Amygdala (tissue), 56 donors: ENCODE measurements at places on chromosomes 6 and 20.
A peak's percentile ranks its signal among the peaks of the same experiment; 100 is the strongest.

DNA sequence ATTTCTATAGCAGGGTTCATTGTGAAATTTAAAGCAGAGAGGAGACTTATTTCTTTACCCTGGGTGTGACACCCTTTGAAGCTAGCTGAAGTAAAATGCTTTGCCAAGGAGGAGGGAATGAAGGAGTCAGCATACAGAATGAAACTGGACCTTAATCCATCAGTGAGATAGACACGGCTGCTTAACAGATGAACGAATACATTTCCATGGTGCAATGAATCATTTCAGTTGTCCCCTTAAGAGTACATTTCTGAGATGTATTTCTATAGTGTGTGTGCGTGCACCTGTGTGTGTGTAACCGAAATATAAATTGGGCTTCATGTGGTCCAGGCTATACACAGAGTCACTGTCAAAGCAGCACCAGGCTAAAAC lies 73.8 kb upstream of the CD93 start:
- no peak for DNase-seq

DNA sequence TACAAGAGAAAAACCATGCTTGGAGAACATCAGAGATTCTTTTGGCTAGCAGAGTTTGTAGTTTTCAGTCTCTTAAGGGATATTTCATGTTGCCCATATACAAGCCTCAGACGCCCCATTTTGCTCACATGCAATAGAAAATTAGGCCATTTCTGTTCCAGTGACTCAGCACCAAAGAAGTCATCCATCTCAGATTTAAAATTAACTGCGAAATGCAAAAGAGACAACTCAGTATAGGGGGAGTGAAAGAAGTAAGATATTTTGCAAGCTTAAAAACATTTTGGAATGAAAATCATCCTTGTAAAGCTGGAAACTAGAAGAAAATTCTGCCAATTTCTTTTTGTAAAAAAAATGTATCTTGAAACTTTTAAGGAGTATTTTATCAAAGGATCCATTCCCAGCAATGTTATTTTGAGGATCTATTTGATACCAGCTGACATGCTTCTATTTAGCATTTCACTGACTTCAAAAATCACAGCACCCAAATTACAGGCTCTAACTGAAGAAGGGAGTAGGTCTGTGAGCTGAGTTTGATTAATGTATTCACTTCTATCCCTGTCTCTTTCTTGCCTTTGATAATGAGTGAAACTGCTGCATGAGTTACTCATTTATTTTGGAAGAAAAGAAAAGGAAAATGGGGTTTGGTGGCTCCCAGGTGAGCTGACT lies 223.7 kb upstream of the SULF2 start:
- DNase-seq: no peak

DNA sequence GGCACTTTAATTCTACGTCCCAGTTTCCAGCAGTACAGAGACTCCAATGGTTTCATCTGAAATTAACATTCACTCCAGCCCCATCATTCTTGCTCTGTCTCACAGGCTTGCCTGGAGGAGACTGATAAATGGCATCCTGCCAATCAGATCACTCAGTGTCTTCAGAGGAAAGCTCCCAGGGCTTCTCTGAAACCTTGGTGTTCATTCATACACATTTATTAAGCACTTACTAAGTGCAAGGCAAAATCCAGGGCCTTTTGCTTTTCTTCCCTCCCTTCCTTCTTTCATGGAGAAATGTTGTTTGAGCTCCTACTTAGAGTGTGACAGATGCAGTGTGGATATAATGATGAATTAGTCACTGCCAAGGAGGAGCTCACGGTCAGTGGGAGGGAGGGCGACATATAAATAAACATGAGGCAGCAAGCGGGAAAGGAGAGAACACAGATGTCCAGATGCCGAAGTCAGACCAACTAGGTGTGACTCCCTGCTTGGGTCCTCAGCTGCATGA lies 106.7 kb upstream of the DTNBP1 start:
- DNase-seq: no peak

DNA sequence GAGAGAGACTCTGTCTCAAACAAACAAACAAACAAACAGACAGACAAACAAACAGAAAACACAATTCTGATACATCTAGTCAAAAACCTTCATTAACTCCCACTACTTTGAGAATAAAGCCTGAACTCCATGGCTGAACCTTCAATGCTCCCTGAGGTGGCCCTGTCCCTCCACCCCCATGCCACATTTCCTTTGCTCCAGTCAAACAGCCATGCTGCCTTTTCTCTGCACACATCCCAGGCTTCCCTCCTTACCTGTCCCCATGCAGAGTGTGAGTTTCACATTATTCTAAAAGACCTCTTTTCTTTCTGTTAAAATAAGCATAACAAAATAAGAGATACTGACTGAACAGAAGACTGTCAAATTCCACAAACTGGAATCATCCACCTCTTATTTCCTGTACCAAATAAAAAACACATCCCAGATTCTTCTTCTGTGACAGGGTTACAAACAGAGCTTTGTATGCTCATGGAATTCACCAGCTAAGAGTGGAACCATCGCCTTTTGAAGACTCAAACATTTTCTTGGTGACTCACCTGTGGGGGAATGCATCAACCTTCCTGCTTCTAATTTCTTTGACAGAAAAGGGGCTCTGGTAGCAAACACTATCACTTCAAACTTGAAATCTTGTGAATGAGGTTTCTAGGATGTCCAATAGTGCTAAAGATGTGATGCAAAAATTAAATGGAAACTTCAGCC lies 71.0 kb upstream of the SLC22A16 start:
- no peak for DNase-seq

GRCh38 chr20:10076126-10077080 lies 41.6 kb downstream of the ANKEF1 start:
- no peak for DNase-seq

DNA sequence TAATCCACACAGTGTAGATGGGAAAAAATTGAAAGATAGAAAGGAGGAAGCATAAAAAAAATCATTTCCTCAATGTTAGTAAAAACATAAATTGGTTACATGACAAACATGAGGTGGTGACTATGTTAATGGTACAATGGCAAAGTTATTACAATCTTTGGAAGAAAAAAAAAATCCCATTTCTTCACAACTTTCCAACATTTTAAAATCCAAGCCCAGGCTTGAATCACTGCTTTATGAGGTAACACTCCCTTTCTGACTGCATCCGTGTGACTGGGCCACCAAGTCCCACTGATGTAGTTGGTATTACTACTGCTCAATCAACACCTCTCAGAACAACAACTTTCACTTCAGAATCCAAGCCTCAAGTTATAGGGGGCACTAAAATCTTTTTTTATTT lies 160.4 kb downstream of the BTBD9 start:
- DNase-seq: no peak

DNA sequence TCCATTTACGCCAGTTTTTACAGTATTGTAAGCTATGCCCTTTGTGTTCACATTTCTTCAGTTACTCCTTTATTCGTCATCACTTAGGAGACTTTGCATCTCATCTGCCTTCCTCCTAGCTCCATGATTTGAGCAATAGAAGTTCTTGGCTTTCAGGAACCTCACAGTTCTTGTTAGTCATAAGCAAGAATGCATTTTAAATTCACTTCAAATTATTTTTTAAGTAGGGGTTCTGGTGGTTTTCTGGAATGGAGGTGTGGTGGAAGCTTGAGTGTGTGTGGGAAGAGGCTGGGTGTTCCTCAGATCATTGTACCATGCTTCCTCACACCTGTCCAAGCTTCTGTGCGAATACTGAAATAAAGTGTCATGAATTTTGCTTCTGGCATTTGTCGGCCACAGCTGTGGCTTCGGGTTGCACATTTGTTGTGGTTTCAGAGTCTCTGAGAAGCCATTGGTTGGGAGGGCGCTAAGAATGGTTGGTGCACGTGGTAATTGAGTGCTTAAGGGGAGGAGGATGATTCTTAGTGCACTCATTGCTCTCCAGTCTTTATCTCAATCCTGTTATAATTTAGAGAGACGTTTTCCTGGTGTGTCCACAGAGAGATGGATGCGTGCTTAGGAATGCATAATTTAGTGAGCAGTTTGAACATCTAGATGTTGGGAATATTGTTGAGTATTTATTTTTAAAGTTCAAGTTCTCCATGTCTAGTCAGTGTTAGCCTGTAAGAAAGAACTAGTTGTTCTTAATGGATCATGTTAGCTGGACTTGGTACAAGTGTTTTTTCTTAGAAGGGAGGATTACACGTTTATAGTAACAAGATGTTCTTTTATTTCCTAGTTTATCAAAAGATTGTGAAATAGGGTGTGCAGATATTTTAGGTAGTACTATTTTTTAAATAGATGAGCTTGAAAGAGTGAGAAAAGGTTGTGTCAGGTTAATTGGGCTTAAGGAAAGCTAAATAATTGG lies 31.9 kb downstream of the FOXO3 start:
- DNase-seq: no peak

GRCh38 chr6:105726902-105727655 lies 324.2 kb upstream of the PREP start:
- no peak for DNase-seq

GRCh38 chr20:17959257-17959627 lies 9.4 kb downstream of the SNX5 start:
- no peak for DNase-seq

DNA sequence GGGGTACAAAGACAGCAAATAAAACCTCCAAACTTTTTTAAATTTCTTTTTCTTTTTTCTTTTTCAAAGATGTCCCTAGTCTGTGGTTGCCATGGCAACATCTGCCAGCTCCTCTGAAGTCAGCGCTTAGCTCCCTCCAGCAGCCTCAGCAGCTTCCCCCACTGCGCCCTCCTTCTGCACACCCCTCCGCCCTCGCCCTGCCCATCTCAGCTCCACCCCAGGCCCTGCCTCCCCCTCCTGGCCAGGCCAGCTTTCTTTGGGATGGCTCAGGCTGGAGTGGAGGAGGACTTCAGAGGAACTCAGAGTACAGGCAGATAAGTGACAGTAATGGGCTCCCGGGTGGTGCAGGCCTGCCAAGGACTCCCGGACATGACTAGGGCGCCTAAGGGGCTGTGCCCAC lies 104.6 kb downstream of the LRFN2 start:
- peak; percentile 40 for DNase-seq

GRCh38 chr20:24465730-24466129 lies 3.7 kb upstream of the SYNDIG1 start:
- DNase-seq: peak; percentile 30

DNA sequence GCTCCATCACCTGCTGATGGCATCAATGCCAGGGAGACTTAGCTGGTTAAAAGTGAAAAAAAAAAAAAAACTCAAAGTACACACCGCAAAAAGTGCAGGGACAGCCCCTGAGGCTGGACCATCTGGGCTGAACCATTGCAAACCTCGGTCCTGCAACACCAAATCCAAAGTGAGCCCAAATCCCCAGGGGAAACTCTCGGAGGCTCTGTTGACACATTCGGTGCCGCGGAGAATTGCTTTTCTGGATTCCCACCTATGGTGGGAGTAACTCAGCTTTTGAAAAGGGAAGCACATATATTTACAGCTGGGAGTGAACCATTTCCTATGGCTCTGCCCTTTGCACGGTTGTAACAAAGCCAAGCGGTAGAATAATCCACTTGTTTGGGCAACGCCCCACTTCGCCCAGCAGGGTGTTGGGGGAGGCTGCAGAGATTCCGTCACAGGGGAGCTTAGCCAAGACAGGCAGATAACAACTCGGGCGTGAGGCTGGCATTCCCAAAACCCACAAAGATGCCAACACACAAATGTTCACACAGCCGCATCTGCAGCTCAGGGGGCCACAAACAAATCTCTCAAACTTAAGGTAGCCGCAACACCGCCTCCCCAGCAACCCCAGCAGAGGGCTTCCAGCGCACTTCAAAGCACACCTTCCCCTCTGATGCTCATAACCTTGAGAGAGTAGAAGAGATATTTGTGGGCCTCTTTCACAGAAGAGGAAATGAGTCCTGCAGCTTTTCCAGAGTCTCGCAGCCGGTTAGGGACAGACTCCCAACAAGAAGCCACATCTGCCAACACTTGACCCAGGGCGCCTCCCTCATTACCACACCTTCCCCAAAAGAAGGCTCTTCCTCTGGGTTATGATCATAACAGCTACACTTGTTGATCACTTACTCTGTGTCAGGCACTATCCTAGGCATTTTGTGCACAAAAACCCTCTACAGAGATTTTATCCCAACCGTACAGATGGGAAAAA lies 11.4 kb downstream of the ZC3H12D start:
- no peak for DNase-seq

DNA sequence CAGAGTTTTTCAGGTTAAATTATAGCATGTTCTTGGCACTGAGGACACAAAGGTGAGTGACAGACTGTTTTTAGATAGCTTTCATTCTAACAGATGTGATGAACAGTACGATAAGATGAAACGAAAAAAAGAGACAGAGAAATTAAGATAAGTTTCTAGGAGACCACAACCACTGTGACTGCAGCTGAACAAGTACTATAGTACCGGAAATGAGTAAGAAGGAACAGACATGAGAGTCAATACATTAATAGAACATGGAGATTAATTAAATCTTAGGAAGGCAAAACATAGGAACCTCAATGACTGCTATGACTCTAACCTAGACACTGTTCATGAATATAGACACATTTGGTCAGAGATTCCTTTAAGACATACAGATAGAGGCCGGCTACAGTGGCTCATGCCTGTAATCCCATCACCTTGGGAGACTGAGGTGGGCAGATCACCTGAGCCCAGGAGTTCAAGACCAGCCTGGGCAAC lies 40.2 kb downstream of the HBS1L start:
- no peak for DNase-seq

DNA sequence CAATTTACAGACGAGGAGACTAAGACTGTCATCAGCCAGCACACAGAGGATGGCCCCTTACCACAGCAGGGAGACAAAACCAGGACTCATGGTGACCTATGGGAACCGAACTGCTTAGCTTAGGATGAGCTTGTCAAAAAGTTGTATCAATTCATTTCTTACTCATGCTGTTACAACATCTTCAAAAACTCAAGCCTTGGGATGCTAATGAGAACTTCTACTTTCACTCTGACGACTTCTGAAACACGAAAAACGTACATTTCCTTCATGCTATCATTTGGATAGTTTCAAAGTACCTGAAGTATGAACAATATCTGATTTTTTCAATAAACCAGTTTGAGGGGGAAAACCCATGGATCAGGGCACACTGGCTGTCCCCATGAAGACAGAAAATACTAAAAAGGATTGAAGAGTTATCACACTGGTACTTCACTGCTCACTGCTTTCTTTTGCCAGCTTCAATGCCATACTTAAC lies 31.9 kb downstream of the HIVEP2 start:
- no peak for DNase-seq

GRCh38 chr6:167140589-167141474 lies 16.9 kb downstream of the GPR31 start:
- no peak for DNase-seq

GRCh38 chr6:44494011-44494501 lies 106.5 kb downstream of the CDC5L start:
- no peak for DNase-seq

DNA sequence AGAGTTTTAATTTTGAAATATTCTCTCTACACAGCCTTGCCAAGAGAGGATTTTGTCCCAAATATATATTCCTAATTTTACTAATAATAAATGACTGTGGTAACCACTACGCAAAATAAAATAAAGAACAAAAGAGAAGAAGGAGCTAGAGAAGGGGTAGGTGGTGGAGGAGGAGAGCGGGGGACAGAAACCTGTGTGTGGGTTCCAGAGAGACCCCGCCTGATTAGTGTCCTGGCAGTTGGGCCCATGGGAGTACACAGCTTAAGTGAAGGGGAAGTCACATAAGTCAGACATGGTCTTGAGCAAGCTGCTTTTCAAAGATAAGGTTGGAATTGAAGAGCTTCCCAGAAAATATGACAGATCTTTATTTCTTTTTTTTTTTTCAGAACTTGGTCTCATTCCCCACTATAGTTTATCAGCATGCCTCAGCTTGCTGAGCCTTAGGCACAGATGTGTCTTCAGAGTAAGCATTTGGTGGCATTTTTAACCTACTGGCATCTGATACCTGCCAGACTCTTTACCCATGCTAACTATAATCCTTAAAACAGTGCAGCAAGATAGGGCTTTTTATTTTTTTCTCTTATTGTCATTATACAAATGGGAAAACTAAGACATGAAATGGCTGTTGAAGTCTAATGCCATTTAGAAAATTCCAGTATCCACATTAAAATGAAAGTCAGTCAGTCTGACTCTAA lies 9.6 kb upstream of the RHAG start:
- no peak for DNase-seq
